ENCODE measurements at places on chromosomes 3 and 15.

- no peak for DNase-seq
Measured at GRCh38 chr3:193830791-193831191, 237.8 kb downstream of the OPA1 start.

DNA sequence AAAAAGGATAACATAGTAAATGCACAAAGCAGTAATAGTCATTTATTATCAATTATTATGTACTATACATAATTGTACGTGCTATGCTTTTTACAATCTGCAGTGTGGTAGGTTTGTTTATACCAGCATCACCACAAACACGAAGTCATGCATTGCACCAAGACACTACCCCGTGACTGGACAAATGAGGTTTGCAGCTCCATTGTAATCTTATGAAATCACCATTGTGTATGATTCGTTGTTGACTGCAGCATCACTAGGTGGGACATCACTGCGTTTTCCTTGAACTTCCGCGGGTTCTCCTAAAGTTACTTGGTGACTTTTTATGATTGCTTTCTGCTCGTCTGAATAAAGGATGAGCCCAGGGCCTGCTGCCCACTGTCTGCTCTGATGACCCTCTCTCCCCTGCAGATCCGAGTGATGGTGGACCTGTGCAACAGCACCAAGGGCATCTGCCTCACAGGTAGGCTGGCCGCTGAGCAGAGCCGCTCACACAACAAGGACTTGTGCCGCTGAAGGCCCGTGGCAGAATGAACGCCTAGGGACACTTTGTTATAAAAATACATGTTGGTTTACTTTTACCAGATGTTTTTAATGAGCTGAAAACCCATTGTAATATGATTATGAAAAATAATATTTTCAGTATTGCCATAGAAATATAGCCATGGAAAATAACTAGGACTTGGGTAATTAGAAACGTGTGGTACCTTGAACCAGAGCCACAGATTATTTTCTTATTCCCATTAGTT is 35.8 kb downstream of the GLDN start:
- no peak for DNase-seq

DNA sequence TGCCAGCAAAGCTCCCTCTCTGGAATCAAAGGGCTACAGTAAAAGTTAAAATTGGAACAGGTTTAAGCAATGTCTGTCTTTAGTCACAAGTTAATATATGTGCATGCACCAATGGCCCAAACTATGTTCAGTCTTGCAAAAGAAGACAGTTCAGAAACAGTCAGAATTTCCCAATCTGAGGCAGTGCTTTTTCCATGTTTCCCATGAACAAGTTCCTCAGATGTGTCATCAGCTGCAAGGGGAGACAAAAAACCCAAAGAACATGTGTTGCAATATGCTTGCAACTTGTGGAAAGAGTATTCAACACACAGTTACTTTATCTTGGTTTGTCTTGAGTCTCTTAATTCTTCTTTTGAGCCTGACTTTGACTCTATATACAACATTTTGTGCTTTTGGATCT is 148.4 kb downstream of the USP13 start:
- DNase-seq, result no peak

- DNase-seq, result no peak
Measured at GRCh38 chr3:117059067-117059955, 349.7 kb downstream of the TUSC7 start.

DNA sequence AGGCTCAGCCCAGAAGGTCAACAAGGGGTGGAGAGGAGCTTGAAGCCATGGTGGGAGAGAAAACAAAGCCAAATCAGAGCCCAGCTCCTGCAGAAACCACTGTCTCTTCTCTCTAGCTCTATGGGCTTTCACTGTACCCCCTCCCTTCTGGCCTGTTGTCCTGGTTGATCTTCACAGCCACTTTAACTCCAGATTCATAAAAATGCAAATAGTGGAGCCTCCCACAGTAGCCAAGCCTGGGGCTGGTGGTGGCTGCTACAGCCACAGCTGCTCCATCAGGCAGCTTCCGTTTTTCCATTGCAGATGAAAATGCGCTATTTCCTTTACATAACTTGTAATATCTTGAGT is 20.7 kb upstream of the CAV3 start:
- DNase-seq, result no peak

- no peak for DNase-seq
Measured at GRCh38 chr3:30248423-30248822, 358.0 kb upstream of the TGFBR2 start.

- DNase-seq, result no peak
Measured at GRCh38 chr15:101615414-101615985, 36.7 kb downstream of the TM2D3 start.

DNA sequence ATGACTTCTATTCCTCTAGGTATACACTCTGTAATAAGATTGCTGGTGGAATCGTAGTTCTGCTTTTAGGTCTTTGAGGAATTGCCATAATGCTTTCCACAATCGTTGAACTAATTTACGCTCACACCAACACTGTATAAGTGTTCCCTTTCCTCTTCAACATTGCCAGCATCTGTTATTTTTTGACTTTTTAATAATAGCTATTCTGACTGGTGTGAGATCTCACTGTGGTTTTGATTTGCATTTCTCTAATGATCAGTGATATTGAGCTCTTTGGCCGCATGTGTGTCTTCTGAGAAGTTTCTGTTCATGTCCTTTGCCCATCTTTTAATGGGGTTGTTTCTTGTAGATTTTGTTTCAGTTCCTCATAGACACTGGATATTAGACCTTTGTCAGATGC is 12.8 kb downstream of the NXPE3 start:
- DNase-seq, result no peak

GRCh38 chr15:82808634-82809041 is 790 bp upstream of the WHAMM start:
- no peak for DNase-seq

GRCh38 chr15:83198476-83198875 is 9.1 kb downstream of the HDGFL3 start:
- no peak for DNase-seq

- no peak for DNase-seq
Measured at GRCh38 chr15:44458429-44458828, 31.0 kb downstream of the CTDSPL2 start.

Data from stimulated activated CD4-positive, alpha-beta T cell treated with anti-CD3 and anti-CD28 coated beads, Interleukin-15, amount 100 ng/mL, for 1 hour (primary cell).